Jurkat, Clone E6-1 (cell line): ENCODE measurements at places on chromosomes 2 and 18.

DNA sequence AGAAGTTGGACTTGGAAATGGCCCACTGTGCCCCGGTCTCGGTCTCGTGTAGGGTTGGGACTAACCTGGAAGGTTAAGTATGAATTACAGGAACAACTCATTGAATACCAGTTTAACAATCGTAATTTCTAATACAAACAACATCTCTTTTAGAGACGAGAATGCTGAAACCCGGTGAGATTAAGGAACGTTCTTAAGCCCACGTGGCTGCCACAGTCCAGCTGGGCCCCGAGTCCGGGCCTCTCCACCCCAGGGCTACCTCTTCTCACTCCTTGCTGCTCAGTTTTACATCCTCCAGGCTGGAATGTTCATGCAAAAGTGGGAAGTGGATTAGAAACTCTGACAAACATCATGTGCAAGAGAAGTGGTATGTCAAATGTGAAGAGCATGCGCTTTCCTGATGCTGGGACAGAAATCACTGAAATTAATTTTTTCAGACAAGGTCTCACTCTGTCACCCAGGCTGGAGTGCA lies 29.4 kb downstream of the NGEF start:
- no peak for DNase-seq

GRCh38 chr18:45538444-45538843 lies 76.8 kb upstream of the SLC14A2 start:
- no peak for DNase-seq

GRCh38 chr2:126804347-126804746 lies 94.3 kb upstream of the TEX51 start:
- DNase-seq: no peak

DNA sequence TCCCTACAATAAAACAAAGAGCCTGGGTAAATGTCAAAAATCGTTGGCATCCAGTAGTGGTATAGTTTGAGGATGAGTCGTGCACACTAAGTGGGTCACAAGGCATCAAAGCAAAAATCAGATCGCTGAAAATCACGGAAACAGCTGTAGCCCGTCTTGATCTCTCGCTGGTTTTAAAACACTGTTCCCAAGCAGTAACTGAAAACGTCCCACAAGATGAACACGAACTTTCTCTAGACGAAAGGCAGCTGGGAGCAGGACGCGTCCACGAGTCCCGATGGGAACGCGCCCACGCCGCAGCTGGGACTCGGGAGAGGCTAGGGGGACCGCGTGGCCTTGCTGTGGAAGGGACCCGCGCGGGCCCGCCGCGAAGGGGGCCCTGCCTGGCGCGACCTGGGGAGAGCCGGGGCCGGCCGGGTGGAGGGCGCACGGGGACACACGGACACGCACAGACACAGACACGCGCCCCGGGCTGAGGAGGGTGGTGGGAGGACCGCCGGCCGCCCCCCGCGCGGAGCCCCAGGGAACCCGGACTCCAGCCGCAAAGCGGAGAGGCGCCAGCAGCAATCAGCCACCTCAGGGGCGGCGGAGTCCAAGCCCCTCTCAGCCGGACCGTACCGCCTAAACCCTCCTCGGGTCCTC lies 651 bp downstream of the STK17B start:
- DNase-seq: peak; percentile 87

DNA sequence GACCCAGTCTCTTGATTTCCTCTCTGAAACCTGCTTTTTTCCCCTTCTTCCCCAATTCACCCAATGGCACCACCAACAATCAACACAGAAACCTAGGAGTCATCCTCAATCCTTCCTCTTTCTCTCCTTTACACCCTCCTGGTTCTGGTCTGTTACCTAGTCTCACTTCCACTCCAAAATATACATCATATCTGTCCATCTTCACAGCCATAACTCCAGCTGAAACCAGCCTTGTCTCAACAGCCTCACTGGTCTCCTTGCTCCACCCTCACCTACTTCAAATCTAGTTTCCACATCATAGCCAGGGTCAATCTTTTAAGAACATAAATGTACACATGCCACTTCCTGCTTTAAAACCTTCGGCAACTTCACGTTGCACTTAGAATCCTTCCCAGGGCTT lies 11.8 kb upstream of the TWSG1 start:
- DNase-seq: no peak

GRCh38 chr2:168604252-168604651 lies 148.2 kb downstream of the CERS6 start:
- DNase-seq: no peak

GRCh38 chr2:241558532-241559322 lies at the start of gene BOK:
TSS of gene BOK (plus strand) at chr2:241558745. CDS start at chr2:241559484, 739 bp downstream.
- DNase-seq: no peak

DNA sequence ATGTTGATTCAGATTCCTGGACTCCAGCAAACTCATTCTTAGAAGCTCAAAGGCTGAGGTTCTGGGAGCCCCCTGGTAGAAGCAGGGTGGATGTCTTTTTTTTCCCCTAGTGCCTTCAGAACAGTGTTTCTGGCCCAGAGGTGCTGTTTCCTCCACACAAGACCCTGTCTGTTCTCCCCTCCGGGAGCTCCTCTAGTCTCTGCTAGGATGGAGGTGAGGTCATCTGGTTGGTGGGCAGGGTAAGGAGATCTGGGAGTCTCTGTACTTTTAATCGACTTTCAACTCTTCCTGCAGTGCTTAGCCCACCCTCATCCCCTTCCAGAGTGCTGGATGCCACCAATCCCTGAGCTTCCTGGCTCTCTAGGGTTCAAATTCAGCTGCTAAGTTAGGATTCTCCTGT lies 192.0 kb downstream of the SH3BP4 start:
- DNase-seq: no peak

GRCh38 chr18:79438898-79439627 lies 43.3 kb downstream of the NFATC1 start:
- peak; percentile 18 for DNase-seq

- no peak for DNase-seq
These were observed 274.8 kb upstream of the NCKAP5 start for GRCh38 chr2:133843091-133843490.

DNA sequence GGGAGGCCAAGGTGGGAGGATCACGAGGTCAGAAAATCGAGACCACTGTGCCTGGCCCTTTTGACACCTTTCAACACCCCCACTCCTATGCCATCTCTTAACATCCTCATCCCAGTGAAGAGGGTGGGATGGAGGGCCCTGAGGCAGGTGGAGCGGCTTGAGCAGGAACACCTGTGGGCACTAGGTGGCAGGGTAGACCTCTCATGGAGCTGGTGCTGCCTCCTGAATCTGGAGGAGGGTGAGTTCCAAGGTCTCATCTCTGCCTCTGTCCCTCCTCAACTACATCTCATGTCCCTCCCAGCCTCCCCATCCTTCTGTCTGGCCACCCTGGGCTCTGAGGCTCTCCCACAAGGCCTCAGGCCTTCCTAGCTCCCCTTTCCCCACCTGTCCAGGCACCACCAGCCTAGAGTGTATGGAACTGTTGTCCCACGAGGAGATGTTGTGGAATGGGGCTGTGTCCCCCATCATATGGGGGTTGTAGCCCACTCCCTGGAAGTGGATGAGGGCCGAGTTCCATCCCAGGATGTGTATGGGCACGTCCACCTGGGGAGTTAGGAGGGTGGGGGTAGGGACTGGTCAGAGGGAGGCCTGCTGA lies 17.0 kb upstream of the CRYBA2 start:
- DNase-seq: no peak

- no peak for DNase-seq
These were observed 12.5 kb downstream of the ZNF407 start for GRCh38 chr18:74610051-74610615.

- no peak for DNase-seq
These were observed 133.7 kb downstream of the FBXO15 start for GRCh38 chr18:74013955-74014354.

- no peak for DNase-seq
These were observed 450 bp downstream of the KCNH7 start for GRCh38 chr2:162838136-162838497.

DNA sequence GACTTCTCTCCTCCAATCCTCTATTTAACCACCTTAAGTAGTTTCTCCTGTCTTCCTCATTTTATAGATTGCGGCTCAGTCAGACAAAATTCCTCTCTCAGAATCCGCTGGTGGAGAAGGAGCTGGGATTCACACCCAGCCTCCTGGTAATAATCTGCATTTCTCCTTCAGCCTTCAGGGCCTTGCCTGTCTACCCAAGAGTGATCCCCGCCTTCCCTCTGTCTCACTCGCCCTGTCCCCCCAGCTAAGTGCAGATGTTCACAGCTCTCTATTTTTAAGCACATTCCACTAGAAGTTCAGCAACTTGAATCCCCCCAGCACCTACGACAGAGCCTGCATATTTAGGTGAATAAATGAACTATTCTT lies 212.5 kb upstream of the HAAO start:
- DNase-seq: no peak

- no peak for DNase-seq
These were observed 1210.2 kb downstream of the DPP10 start for GRCh38 chr2:115652652-115653051.

DNA sequence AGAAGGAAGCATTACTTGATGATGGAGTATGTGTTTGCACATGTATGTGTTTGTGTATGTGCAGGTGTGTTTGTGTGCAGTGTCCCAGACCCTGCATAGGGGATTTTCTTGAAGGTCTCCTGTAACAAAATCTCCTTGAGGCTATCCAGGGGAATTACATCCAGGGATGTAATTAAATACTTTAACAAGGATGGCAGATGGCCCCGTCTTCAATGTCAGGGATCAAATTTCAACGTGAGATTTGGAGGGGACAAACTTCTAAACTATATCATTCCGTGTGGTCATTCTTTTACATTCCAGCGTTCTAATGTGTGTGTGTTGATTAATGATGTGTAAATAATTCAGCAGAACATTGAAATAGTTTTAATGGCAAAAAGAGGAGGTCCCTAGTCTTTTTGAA lies 3.3 kb downstream of the UGT1A9 start:
- no peak for DNase-seq

GRCh38 chr2:45096996-45097395 lies 87.7 kb upstream of the SIX2 start:
- no peak for DNase-seq

- no peak for DNase-seq
These were observed 70.4 kb downstream of the LYPD1 start for GRCh38 chr2:132599556-132599955.

DNA sequence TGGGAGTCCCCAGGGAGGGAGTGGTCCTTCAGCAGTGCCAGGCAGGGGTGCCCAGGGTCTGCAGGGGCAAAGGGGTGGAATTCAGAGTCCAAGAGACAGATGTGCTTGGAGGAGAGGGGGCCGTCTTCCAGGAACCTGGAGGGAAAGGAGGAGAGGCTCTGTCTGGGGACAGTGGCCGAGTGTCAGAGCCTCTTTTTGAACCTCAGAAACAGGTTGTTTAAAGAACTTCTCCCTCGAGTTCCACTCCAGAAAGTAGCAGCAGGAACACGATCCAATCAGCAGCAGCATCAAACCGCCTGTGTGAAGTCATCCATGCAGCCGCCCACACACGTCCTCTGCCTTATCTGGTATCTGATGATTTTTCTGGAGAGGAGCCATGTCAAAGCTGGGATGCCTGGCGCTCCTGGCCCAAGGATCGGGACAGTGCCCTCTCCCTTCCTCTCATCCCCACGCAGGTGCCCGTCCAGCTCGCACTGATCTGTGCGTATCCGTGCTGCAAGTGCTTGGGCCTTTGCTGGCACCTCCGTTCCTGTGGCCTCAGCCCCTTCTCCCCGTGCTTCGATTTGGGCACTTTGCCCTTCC lies 205.1 kb downstream of the NDUFA10 start:
- DNase-seq: no peak

GRCh38 chr2:196160101-196160500 lies 11.3 kb downstream of the STK17B start:
- DNase-seq: peak; percentile 92

GRCh38 chr2:114119862-114120261 lies 230.0 kb downstream of the ACTR3 start:
- DNase-seq: no peak

DNA sequence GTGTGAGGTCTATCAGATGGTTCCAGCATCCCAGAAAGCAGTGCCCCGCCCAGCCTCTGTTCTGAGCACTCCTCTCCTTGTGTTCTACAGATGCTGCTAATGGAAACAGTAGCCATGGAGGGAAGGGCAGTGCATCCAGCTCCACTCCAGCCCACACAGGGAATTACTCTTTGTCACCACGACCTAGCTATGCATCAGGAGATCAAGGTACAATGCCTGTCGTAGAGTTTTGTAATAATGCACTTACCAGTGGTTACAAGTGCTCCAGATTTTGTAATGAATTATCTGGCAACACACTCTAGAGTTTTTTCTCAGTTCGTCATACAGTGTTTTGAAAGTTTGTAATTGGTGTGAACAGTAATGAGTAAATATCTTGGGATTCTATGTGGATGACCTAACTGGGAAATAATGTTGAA lies 161.1 kb downstream of the ESCO1 start:
- no peak for DNase-seq

DNA sequence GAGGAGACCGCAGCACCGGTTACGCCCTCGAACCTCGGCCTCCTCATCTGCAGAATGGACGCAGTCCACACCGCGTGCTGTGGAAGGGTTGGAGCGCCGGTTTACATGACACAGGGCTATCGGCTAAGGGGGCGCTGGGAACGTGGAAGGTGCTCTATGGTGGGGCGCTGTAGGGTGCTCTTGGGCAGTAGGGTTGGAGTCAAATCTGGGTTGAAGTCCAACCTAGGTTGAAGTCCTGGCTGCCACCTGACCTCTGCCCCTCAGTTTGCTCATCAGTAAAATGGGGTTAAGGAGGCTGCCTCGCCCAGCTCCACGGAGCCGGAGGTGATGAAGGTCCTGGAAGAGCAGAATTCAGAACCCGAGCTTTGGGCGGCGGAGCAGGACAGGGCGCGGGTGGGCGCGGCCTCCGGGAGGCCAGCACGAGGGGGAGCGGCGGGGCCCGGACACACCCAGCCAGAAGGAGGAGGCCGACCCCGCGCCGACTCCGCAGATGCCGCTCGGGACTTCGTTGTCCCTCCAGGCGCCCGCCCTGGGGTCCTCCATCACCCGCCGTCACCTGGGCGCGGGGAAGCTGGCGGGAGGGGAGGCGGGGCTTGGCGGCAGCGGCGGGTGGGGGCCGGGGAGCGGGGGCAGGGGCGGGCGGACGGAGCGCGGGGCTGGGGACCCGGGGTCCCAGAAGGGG lies 558 bp upstream of the GAREM2 start:
- no peak for DNase-seq

GRCh38 chr18:55034742-55035141 lies 75.5 kb upstream of the CCDC68 start:
- no peak for DNase-seq

DNA sequence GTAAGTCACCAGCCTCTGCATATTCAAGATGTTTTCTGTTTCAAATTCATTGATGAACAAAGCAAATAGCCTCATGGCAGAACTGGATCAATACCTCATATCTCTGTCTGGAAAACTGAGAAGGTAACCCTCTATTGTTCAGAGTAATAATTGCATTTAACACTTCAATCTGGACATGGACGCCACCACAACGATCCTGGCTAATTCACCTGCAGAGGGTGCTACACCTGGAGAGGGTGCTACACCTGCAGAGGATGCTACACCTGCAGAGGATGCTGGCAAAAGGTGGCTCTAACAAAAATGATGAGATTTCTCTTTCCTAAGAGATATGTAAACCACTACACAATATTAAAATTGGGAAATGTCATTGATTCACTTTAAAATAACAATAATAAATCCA lies 183.1 kb upstream of the HNRNPA3 start:
- DNase-seq: no peak

GRCh38 chr2:163347982-163348856 lies 387.6 kb downstream of the FIGN start:
- no peak for DNase-seq

GRCh38 chr18:34222307-34223163 lies 2.2 kb downstream of the NOL4 start:
- DNase-seq: no peak

- no peak for DNase-seq
These were observed 26.2 kb downstream of the CFAP53 start for GRCh38 chr18:50240080-50240563.
